Activated naive CD4-positive, alpha-beta T cell (primary cell): ENCODE measurements at places on chromosomes 1 and 21.
A peak's percentile ranks its signal among the peaks of the same experiment; 100 is the strongest.

DNA sequence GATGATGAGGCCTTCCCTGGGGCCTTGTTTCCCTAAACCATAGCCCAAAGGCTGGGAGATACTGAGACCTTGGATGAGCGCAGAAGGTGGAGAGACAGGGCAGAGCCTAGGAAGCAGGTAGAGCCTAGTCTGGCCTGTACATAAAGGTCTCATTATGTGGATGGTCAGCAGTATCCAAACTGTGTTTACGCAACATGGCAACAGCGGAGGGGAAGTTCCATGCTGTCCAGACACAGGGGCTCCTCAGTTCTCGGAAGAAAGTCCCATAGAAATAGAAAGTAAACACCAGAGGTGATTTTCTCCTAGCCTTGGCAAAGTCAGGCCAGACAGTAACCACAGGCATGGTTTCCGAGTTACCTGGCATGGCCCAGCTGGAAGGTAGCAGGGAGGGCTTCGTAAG lies 42.1 kb upstream of the MPZL1 start:
- no peak for DNase-seq

- DNase-seq: no peak
Observed at GRCh38 chr21:37060296-37060695, 12.6 kb downstream of the PIGP start.

GRCh38 chr1:107018445-107018844 lies 38.0 kb upstream of the PRMT6 start:
- no peak for DNase-seq

DNA sequence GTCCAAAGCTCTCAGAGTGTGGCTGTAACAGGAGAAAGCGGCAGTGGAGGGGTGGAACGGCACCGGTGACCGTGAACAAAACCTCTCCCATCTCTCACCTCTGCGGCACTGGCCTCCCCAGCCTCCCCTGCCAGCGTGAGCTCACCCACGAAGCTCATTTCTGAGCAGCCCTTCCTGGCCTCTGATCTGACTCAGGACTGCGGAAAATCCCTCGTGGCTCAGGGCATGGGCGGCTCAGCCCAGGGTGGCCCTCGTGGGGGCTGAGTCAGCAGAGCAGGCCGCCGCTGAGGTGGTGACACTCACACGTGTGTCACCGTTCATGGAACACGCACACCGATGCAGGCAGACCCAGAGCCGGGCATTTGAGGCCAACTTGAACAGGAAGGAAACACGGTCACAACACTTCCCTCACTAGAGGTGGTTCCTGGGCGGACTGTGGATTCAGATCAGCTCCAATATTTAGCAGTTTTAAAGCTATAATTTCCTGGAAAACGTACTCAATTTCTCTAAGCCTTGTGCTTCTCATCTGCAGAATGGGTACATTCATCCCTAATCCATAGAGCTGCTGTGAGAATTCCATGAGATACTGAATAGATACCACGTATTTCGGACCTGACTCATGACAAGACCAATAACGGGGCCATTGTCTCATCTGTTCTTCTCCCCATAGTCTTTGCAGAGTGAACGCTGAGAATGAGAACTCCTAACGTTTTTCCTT lies 115.0 kb upstream of the TMPRSS2 start:
- no peak for DNase-seq

GRCh38 chr1:91700771-91701471 lies 185.0 kb downstream of the TGFBR3 start:
- no peak for DNase-seq

GRCh38 chr21:40052276-40052675 lies 185.0 kb downstream of the PCP4 start:
- no peak for DNase-seq

- no peak for DNase-seq
Observed at GRCh38 chr1:90176530-90176929, 181.6 kb downstream of the ZNF326 start.

DNA sequence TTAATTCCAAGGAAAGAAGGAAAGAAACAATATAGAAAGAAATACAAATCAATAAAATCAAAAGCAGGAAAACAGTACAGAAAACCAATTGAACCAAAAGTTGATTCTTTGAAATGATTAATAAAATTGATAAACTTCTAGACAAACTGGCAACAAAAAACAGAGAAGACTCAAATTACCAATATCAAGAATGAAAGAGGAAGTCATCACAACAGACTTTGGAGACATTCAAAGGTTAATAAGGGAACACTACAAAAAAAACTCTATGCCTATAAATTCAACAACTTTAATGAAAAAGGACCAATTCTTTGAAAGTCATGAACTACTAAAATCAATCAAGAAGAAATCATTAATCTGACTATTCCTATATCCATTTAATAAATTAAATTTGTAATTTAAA lies 329.3 kb upstream of the NR5A2 start:
- no peak for DNase-seq

DNA sequence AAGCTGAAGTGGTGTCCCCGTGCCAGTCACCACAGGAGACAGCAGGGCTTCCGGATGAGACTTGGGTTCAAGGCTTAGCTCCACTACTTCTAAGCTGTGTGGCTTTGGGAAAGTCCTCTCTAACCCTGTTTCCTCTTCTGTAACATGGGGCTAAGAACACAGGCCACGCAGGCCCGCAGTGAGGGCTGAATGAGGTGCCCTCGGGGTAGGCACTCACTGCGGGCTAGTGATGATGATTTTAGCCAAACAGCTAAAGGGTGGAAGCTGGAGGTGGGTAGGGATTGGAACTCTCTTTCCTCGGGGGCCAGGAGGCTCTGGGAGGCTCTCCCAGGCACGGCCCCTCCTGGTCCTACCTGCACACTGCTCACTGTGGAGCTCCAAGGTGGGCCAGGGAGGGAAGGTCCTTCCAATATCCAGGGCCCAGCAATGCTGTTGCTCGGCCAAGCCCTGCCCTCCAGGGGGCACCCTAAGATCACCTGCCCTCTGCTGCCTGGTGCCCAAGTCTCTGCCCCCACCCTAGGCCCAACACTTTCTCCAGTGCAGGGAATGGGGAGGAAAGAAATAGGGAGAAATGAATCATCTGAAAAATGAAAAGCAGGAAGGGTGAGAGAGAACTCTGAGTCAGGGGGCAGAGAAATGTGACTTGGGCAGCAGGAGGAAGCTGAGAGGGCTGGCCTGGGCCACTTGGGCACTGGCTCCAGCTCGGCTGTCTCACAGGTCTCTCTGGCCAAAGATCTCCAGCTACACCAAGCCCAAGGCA lies 19.2 kb upstream of the EVA1B start:
- DNase-seq: peak; percentile 65

DNA sequence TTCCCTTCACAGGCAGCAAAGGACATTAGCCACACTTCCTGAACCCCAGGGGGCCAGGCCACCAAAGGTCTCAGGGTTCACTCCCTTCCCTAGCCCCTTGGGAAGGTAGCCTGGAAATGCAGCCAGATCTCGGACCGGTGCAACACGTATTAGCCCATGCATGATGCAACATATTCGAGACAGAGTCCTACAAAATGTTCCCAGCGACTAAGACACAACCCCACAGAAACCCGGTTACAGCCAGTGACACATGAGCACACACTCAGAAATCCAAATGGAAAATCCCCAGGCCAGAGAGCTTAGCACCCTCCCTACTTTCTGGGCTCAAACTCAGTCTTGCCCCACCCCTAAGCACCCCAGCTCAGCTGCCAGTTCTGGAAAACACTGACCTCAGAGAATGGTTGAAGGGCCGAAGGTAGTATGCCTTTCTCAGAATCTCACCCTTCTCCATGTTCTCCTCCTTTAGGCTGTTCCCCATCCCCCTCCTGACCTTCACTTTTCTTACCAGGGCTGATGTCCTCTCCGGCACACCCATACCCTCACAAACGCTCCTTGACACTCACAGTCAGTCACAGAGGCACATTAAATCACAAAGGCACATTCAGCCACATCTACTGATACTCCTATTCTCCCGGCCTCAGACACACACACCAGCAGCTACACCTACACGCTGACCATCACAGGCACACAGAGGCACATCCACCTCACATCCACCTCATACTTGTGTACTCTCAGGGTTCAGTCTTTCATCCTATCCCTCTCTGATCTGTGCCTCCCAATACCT lies at the start of gene TSPAN1:
Gene TSPAN1 (plus strand): TSS at position 640 of the 784 bp plus-strand sequence. CDS start 6,021 bp downstream, outside the sequence.
- no peak for DNase-seq

DNA sequence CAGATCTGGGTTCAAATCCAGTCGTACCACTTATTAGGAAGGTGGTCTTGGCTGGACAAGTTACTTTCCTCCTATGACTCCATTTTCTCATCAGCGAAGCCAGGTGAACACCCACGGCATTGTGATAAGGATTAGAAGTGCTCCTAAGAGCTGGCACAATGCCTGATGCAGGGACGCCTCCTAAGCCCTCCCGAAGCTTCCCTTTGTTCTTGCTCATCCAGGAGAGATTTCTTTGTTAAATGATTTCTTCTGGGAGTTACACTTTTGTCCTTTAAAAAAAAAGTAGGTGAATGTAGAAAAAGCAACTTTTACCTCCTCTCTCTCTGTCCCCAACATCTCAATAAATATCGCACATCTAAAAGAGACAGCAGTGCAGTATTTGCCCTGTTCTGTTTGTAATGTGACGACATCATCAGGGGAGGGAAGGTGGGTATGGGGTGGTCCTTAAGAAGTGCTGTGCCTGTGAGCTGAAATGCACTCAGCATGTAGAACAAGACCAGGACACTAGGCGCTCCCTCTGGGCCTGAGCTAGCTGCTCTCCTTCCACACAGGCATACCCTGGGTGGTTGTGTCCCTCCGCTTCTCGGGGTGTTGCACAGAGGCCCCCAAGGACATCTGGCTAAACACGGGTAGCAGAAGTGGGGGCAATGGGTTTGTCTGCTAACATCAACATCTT lies 43.9 kb downstream of the SUSD4 start:
- no peak for DNase-seq

DNA sequence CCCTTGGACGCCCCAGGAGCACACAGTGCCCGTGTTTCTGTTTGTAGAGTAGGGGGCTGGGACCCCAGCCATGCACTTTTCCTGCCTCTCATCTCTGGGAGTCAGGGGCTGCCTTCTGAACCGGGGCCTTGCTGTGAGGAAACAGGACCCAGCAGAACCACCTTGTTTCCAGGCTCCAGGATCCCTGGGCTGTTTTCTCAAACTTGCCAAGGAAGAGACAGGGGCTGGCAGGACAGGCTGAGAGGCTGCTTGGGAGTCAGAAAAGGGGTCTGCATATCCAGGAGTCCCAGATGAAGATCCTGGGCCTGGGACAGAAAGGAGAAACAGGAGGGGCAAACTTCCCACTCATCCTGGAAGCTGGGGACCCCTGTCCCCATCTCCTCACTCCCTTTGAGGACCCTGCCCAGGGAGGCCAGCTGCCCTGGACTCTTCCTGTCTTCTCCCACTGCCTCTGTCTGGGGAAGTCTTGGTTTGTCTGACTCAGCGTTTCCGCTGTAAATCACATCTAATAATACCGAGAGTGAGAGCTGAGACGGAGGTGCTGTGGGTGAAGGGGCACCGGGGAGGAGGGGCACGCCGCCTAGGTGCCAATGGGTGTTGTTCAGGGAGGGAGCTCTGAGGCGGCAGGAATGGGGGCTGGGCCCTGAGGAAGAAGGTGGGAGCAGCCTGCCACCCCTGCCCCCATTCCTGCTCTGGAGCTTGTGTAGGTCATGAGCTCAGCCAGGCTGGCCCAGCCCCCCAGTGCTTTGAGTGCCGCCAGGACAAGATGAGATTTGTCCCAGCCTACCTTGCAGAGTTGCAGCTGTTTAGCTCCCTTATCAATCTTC lies 16.7 kb downstream of the POU3F1 start:
- DNase-seq: peak; percentile 28

DNA sequence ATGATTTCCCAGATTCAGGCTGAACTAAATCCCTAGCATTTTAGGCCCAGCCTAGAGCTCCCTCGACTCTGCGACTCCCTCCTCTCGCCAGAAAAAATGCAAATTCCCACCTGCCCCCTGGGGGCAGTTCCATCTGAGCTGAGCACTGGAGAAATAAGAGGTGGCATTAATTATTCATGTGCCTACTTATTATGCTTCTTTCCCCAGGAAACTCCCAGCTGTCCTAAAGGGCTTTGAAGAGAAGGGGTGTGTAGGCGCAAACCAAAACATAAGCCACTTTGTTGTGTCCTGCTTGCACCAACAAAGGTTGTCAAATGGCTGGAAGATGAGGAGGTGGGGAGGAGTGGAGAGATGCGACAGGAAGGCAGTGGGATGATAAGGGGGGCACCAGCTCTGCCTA lies 41.4 kb upstream of the GOLT1A start:
- no peak for DNase-seq

DNA sequence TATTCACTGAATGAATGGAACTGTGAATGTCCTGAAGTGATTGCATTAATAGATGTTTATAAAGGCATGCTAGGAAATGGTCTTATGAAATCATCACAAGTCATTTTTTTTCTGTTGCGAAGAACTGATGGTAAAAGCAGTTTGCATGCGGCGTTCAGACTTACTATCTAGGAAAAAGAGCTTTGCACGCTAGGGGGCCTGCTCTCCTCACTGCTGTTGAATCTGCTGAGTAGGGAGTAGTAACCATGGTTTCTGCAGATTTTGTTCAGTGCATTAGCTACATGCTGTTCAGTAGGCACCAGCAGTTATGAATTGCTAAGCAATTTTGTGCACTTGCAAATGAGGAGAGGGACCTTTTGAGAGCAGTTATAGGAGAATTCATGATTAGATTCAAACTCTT lies 57.9 kb downstream of the CENPF start:
- peak; percentile 19 for DNase-seq

GRCh38 chr1:221753828-221754188 lies 11.9 kb upstream of the DUSP10 start:
- no peak for DNase-seq

DNA sequence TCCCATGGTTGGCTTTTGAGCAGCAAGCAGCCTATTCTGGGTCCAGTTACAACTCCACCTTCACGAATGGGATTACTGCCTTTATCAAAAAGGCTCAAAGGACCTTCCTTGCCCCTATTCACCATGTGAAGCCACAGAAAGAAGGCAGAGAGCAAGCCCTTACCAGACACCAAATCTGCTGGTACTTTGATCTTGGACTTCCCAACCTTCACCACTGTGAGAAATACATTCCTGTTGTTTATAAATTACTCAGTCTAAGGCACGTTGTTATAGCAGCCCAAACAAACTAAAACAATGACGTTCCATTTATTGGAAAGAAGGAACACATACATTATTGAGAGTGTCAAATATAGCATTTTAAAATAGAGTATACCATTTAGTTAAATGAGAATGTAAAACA lies 1557.9 kb downstream of the PLA2G4A start:
- DNase-seq: no peak

- no peak for DNase-seq
Observed at GRCh38 chr1:183251101-183251958, 65.3 kb downstream of the LAMC2 start.

DNA sequence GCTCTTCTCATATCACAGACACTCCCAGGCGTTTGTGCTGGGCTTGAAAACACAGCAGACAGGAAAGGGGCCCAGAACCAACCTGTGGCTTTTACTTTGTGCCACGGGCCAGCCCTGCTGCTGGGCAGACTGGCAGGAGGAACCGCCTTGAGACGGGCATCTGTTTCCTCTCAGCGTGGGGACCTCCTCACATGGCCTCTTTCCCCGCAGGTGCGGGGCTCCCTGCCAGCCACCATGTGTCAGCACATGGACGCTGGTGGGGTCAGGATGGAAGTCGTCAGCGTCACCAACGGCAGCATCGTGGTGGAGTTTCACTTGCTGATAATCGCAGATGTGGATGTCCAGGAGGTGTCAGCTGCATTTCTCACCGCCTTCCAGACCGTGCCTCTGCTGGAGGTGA lies 47.8 kb downstream of the UMODL1 start:
- DNase-seq: no peak

GRCh38 chr1:11507309-11507708 lies 28.4 kb downstream of the DISP3 start:
- no peak for DNase-seq
